ENCODE measurements at places on chromosomes 7 and 10. TPM values are rescaled to one million over a fixed set of nuclear protein-coding genes. Genes with fewer than 3 reads are reported as not detected.

GRCh38 chr10:129621693-129622092 lies 154.7 kb downstream of the MGMT start:
- no peak for DNase-seq

DNA sequence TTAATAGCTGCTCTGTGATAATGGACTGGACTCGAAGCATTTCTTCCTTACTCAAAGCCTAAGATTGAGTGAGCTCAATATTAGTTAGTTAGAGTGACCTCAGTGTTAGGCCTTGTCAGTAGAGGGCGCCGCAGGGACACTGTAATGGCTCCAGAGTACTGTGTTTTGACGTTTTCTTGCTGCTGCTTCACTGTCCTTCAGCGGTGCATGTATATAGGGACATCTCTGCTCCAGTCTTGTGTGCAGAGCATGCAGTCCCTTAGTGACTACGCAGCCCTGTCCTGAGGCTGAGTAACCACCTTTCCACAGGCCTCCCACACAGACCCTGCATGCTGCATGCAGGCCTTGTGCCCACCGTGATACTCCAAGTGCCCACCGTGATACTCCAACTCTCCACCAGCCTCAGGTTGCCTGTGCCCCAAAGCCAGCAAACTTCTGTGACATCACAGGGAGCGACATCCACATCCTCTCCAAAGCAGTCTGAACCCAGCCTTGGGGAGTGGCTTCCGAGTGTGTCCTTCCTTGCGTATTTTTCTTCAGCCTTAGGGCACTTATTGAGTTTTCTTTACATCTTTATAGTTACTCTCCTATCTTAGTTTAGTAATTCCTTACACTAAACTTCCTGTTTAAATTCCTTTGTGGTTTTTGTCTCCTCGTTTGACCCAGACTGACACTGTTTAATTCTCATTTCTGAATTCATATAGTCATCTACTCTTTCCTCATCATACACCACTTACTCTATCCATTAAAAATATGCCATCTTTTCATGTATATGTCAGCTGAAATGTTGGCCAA lies 118.2 kb downstream of the JAZF1 start:
- DNase-seq: peak; percentile 93

DNA sequence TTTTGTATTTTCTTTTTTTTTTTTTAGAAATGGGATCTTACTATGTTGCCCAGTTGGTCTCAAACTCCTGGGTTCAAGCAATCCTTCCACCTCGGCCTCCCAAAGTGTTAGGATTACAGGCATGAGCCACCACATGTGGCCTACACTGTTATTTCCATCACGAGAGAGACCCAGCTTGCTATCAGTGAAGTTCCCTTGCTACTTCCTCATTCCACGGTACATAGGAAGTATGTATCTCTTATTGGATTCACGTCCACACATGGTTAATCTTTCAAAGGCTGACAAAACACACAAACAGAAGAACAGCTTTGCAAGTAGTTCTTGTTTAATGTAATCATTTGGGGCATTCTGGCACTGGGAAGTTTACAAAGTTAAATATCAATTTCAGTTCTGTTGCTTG lies 50.9 kb downstream of the DCLRE1A start:
- no peak for DNase-seq

- DNase-seq: peak; percentile 73
These were observed 71.2 kb downstream of the SHH start for GRCh38 chr7:155741082-155741481.

- no peak for DNase-seq
These were observed 37.0 kb upstream of the ZMIZ1 start for GRCh38 chr10:79031723-79032122.

- DNase-seq: no peak
These were observed 37.4 kb downstream of the VKORC1L1 start for GRCh38 chr7:65910237-65910636.

DNA sequence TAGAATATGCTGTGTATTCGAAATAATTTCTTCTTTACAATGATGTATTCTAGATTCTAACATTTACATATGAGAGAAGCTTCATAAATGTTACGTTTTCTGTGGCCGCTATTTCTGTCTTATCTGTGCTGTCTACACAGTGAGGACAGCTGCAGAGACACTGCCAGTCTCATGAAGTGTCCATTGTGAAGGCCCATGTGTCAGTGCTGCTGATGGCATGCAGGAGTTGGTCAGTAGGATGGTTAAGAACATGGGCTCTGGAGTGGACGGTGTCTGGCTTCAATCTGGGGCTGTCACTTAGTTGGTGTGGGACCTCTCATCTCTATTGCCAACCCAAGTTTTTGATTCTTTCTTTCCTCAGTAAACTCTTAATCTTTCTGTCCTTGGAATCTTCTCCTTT lies 137.3 kb downstream of the SDK1 start:
- DNase-seq: no peak

DNA sequence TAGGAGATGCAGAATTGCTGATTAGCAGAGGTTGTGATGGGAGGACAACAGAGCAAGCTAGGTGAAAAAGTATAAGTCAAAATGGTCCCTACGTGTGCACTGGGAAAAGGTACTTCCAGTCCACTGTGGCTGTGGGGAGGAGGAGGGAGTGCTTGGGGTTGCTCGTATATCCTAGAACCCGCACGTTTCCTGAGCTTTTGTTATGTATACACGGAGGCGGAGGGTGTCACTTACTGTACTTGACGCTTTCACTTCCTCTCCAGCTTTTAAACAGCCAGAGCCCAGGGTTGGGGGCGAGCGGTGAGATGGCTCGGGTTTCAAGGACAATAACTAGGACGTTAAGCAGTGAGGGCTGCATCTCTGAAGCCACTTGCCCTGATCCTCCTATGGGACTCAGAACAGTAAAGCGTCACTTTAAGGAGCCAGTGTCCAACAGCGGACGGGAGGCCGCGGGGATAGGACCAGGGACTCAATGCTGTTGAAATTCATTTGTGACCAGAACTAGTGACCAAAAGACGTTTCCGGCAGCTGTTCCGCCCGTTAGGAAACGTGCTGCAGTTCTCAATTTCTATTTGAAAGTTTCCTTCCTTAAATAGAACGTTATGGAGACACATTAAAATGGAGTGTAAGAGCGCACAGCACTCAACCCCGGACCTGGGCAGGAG lies 985 bp upstream of the ETV1 start:
- peak; percentile 96 for DNase-seq

The LIPF gene
- not detected for polyA plus RNA-seq

The CEP55 gene
- 13.2 TPM for polyA plus RNA-seq

The LMOD2 gene
- not detected for polyA plus RNA-seq

The DGKI gene
- 0.16 TPM for polyA plus RNA-seq

The POLR2J2 gene
- 3.2 TPM for polyA plus RNA-seq

The GIMAP8 gene
- polyA plus RNA-seq: 0.06 TPM

The CCM2 gene
- polyA plus RNA-seq: 24.0 TPM

The SPDYE8 gene
- 0.34 TPM for polyA plus RNA-seq
